ENCODE measurements at places on chromosomes 1 and 21.

GRCh38 chr1:100811808-100812207, 82.8 kb downstream of the EXTL2 start:
- no peak for DNase-seq

GRCh38 chr1:908661-909060, 15.1 kb upstream of the SAMD11 start:
- DNase-seq = no peak

DNA sequence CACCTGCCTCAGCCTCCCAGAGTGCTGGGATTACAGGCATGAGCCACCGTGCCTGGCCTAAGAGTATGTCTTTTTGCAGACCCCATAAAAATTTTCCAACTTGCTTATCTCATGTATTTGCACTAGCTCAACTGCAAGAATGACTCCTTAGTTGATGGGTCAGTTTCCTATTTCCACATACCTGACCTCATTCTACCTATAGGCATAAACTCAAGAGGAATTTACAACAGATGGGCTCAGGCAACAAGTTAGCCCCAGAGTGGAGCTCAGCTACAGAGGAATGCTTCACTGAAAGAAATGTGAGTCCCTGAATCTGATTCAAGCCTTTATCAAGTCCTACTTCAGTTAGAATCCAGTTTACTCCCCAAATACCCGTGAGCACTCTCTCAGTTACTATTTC, 5.3 kb upstream of the SLC37A1 start:
- DNase-seq = no peak

DNA sequence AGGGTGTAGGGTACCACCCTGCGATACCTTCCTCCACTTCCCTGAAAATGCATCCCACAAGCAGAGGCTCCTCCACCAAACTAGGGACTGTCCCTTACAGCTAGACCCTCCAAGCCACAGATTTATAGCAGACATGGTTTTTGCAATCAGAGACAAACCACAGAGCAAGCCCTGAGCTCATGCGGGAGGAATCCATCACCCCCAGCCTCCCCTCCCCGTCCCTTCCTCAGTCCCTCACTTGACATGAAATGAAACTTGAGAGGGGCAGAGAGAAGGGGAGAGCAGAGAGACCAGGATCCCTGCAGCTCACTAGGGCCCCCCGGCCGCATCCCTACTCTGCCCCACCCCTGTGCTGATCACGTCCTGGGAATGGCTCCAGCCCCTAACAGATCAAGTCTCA, 94.9 kb downstream of the MRPL37 start:
- no peak for DNase-seq

- no peak for DNase-seq
These were observed 21.2 kb downstream of the ARID1A start for GRCh38 chr1:26717017-26717491.
